ENCODE measurements at places on chromosomes 3 and 15.

- DNase-seq: peak; percentile 66
These were observed 801 bp upstream of the NGRN start for GRCh38 chr15:90264671-90265070.

DNA sequence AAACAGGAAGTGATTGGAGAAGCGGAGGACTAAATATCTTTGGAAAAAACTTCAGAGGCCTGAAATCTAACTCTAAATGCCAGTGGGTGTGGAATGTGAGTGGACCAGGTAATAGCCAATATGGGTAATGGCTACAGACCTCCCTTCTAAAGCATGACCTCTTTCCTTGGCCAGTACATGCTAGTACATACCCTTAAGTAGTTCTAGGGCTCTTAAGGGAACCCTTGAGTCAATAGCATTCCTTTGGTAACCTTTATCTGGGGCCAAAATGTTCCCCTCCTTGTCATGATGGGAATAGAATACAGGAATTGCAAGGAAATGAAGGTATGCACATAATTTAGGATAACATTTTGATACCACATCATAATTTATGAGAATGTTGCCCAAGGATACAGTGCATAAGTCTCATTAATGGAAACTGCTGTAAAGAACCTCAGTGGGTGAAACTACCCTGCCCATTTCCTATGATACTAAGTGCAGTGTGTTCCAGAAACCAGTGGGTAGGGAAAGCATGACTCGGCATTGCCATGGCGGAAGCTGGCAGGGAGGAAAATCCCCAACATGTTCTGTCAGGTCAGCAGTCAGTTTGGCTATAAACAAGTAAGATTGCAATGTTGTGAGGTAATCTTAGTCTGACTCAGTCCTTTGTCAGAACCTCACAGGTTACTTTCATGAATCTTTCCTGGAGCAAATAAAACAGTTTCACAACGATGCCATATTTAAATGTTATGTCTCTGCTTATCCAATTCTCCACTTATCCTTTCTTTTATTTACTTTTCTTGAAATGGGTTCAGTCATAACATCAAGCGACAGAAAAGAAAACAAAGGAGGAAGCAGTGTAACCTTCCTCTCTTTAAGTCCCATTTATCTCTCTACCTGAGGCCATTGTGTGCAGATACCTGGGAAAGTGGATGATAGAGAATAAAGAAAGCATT lies 23.5 kb upstream of the RAP2B start:
- DNase-seq: peak; percentile 89

- DNase-seq: no peak
These were observed 39.8 kb downstream of the SST start for GRCh38 chr3:187630404-187630803.

GRCh38 chr3:12307136-12307535 lies 18.3 kb downstream of the PPARG start:
- DNase-seq: no peak

- no peak for DNase-seq
These were observed 170.3 kb downstream of the NSMCE3 start for GRCh38 chr15:29099131-29099880.

DNA sequence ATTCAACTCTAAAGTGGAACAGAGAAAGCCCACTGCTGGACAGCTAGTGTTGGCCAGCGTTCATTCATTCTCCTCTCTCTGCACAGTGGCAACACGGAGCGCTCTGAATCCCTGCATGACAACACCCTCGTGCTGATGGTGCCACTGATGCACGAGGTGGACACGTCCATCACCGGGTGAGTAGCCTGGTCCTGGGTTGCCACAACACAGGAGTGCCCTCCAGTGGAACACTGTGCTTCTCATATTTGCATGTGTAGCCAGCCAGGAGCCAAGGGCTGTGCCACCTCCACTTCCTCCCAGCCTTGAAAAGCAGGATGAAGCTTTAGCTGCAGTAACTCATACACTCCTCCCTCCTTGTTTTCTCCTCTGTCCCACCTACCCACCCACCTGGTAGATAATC lies 120.0 kb upstream of the CTDSPL start:
- no peak for DNase-seq
